ENCODE measurements at places on chromosomes 16 and 17.

GRCh38 chr17:68733241-68734176 is 132.3 kb upstream of the FAM20A start:
- DNase-seq = no peak

DNA sequence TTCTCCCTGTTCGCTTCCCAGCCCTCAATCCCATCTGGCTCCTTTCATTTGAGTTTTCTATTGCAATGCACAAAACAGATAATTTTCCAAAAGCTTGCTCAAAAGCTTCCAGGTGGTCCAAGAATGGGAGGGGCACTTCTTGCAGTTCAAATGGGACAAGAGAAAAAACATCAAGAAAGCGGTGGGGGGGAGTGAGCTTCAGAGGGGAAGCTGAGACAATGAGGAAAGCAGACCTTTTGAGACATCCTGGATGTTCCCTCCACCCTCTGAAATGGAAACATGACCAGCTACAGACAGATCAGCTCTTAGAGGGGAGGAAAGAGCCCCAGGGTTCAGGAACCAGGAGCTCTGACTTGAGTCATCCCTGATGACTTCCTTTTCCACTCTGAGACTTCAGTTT is 368.2 kb downstream of the SLC39A11 start:
- no peak for DNase-seq

GRCh38 chr17:15319452-15320010 is 21.9 kb downstream of the TEKT3 start:
- no peak for DNase-seq

DNA sequence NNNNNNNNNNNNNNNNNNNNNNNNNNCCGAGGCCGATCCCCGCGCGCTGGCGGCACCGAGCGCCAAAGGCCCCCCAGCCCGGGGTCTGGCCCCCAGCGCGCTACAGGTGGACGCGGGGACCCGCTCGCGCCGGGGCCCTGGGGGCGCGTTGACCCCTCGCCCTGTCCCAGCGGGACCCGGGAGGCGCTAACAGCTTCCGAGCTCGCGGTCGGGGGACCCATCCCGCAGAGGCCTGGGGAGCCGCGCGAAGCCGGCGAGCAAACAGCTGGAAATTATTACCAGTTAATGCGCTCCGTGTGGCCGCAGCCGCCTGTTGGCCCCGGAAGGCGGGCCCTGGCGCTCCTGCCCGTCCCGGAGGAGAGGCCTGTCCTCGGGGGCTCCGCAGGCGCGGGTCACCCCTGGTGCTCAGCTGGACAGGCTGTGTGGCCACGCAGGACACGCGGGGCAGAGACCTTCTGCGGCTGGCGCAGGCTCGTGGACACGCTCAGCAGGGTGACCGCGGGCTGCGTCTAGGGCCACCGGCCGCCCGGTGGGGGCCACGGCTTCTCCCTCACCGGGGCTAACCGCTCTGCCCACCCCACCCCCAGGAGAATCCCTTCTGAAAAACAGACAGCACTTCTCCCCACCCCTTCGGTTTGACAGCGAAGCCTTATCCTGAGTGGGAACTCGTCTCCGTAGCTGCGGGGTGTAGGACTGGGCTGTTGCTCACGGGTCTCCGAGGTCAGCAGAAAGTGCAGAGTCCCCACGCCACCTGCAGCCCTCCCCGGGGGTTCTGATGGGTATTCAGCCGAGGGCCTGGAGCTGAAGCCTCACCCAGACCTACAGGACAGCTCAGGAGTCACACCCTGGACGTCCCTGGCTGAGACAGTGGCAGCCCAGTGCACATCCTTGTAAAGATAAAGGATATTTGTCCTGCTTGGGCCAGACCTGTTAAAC is 138.7 kb upstream of the RPH3AL start:
- no peak for DNase-seq

- DNase-seq = peak; percentile 18
These were observed 3.9 kb downstream of the GFAP start for GRCh38 chr17:44911133-44912001.
